Activated T-helper 2 cell treated with anti-CD3 and anti-CD28 coated beads, Interferon-gamma antibody, Interleukin-2, Interleukin-4, amounts not matched to agents 10 μg/mL and 5 μg/mL and 100 μg/mL, durations not matched to agents 14 hours and 24 hours and 36 hours (primary cell): ENCODE measurements at places on chromosomes 2 and 18. TPM values are rescaled to one million over a fixed set of nuclear protein-coding genes. Genes with fewer than 3 reads are reported as not detected.

Gene UGT1A6
- not detected in 2 replicates for total RNA-seq

DNA sequence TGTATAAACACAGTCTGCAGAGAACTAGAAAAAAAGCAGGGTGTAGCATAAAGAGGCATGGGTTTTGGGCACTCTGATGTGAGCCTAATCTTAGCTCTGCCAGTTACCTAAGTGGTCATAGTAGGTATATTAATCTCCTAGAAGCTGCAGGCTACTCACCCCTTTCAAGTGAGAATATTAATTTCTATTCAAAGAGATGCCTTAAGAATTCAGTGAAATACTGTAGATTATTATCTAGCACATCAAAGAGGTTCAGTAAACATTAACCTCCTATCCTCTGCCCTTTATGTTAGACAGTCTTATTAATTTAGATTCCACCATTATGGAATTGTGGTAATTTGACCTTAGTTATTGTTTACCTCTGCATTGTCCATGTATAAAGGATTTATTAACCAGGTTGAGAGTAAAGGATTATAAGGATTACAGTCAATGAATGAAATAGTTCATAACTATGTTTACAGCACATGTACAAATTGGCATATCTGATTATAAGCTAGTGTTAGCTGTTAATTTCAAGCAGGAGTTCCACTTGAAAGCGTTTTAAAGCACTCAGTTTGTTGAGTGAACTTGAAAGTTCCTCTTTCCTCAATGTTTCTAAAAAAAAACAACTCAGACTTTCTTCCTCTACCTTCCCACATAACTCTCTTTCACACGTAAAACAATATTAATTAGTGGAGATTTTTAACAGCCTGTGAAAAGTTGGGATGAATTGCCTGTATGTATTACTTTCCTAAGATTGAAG, 150.6 kb upstream of the EPC2 start:
- no peaks in the 10 kb centered on the region for H3K36me3 ChIP-seq
- peaks cover 5% of the 10 kb centered on the region for H3K4me1 ChIP-seq
- H3K27ac ChIP-seq, result no peak overlapping the region

- H3K27ac ChIP-seq, result no peak overlapping the region
- peaks cover 52% of the 10 kb centered on the region for H3K36me3 ChIP-seq
- H3K27me3 ChIP-seq, result peaks cover 3% of the 10 kb centered on the region
- no peak for DNase-seq
- H3K4me3 ChIP-seq, result no peak overlapping the region
Measured at GRCh38 chr2:46367286-46367685, 70.1 kb downstream of the EPAS1 start.

Gene GCG
- not detected in 2 replicates for total RNA-seq

GRCh38 chr18:48330016-48330991, 78.9 kb downstream of the ZBTB7C start:
- H3K4me3 ChIP-seq, result no peak overlapping the region
- H3K36me3 ChIP-seq, result no peaks in the 10 kb centered on the region
- peaks cover 8% of the 10 kb centered on the region for H3K27me3 ChIP-seq

Gene HOXD8
- not detected in 2 replicates for total RNA-seq
